ENCODE measurements at places on chromosomes 4 and X. TPM values are rescaled to one million over a fixed set of nuclear protein-coding genes. Genes with fewer than 3 reads are reported as not detected.

The PRMT9 gene
- polyA plus RNA-seq: 14.4 TPM

The PDE6B gene
- polyA plus RNA-seq: 21.7 TPM

The PDCL2 gene
- polyA plus RNA-seq: not detected

The AIFM1 gene
- 33.7 TPM for polyA plus RNA-seq

The XPNPEP2 gene
- polyA plus RNA-seq: 2.5 TPM

The MAGEB2 gene
- not detected for polyA plus RNA-seq

The SPANXB1 gene
- polyA plus RNA-seq: not detected

The RXFP1 gene
- polyA plus RNA-seq: not detected

Data from spinal cord (tissue), 10 donors.